Prostate gland (tissue), 2 donors: ENCODE measurements at places on chromosomes 12 and 14. TPM values are rescaled to one million over a fixed set of nuclear protein-coding genes. Genes with fewer than 3 reads are reported as not detected.

Gene ABCD4
- 77.3 TPM for total RNA-seq

- H3K4me1 ChIP-seq, result peaks cover 29% of the 10 kb centered on the region
- H3K27ac ChIP-seq, result peak overlapping the region; percentile 92
- no peaks in the 10 kb centered on the region for H3K36me3 ChIP-seq
- DNase-seq, result peak; percentile 88
- H3K4me3 ChIP-seq, result peak overlapping the region; percentile 20
- no peaks in the 10 kb centered on the region for H3K27me3 ChIP-seq
Observed at GRCh38 chr12:52151837-52152783, 39.7 kb downstream of the KRT80 start.

- H3K27ac ChIP-seq, result no peak overlapping the region
- no peaks in the 10 kb centered on the region for H3K36me3 ChIP-seq
- no peaks in the 10 kb centered on the region for H3K27me3 ChIP-seq
- no peak overlapping the region for H3K4me3 ChIP-seq
Observed at GRCh38 chr14:50599700-50600444, 39.9 kb downstream of the ATL1 start.

DNA sequence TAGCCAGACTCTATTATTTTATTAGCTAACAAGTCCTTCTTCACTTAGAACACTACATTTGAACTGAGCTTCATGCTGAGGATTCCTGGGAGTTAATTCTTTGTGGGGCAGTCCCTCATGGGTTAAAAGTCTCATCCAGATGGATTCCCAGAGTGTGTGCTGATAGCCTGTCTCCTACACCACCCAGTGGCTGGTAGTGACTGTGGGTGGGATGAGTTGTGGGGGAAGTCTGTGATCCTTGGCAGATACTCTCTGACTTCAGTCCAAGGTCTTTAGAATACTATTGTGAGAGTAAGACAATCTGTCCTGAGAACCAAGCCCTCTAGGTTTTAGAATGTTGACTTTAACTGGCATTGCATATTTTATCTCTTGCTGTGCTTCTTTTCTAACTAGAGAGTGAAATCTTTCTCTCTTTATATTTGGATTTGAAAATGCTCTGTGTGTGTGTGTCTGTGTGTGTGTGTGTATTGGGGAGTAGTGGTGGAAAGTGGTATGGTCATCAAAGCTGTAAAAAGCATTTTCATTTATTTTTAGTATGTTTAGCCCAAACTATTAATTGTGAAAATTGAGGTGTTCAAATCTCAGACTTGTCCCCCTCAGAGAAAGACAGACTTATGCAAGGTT is 37.3 kb downstream of the AKAP6 start:
- no peak overlapping the region for H3K4me3 ChIP-seq
- no peaks in the 10 kb centered on the region for H3K4me1 ChIP-seq
- peak; percentile 22 for DNase-seq

DNA sequence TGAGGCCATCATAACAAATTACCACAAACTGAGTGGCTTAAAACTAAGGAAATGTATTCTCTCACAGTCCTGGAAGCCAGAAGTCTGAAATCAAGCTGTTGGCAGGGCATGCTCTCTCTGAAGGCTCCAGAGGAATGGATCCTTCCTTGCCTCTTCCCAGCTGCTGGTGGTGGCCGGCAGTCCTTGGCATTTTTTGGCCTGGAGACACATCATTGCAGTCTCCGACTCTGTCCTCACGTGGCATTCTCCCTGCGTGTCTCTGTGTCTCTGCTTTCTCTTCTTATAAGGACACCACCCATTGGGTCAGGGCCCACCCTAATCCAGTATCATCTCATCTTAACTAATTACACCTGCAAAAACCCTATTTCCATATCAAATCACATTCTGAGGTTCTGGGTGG is 206.1 kb downstream of the SLC41A2 start:
- H3K27me3 ChIP-seq, result no peaks in the 10 kb centered on the region
- H3K4me1 ChIP-seq, result no peaks in the 10 kb centered on the region
- H3K27ac ChIP-seq, result no peak overlapping the region
- DNase-seq, result no peak
- no peaks in the 10 kb centered on the region for H3K36me3 ChIP-seq
- H3K4me3 ChIP-seq, result no peak overlapping the region

DNA sequence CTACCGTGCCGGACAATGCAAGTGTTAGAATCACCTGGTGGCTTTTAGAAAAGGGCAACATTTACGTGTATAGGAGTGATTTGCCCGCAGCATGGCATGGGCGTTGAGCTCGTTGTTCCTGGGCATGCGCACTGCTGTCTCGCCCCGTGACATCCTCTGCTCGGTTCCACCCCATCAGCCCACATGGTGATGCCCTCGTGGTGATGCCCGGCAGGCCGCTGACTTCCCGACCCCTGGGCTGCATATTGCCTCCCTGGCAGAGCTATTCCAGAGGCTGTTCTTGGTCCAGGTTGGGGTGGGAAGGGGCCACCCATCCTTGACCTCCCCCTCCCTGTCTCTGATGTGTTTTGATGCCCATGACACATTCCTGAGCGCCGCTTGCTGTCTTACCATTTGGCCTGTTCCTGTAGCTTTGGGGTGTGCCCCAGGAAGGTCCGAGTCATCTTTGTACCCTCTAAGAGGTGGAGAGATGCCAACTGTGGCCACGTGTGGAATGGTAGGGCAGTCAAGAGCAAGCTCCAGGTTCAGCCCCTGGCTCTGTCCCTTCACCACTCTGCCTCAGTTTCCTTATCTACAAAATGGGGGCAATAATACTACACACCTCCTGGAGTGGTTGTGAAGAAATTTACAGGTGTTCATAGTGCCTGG is 4.8 kb downstream of the HIP1R start:
- H3K27me3 ChIP-seq, result no peaks in the 10 kb centered on the region
- no peak overlapping the region for H3K4me3 ChIP-seq
- peaks cover 6% of the 10 kb centered on the region for H3K4me1 ChIP-seq
- H3K27ac ChIP-seq, result no peak overlapping the region
